ENCODE measurements at places on chromosomes 4 and X. TPM values are rescaled to one million over a fixed set of nuclear protein-coding genes. Genes with fewer than 3 reads are reported as not detected.

DNA sequence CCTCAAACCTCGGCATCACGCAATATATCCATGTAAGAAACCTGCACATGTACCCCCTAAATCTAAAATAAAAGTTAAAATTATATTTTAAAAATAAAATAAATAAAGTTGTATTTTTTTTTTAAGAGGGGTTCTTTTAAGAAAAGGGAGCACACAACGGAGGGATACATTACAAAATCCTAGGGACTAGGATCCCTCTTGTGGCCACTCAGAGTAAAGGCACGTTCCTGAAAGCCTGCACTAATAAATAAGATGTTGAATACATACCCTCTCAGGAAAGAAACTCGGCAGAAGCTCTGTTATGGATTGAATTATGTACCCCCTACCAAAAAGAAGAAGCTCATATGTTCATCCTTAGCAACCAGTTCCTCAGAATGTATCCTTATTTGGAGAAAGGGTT, 50.9 kb upstream of the PRDX4 start:
- no peak overlapping the region for H3K27ac ChIP-seq
- no peaks in the 10 kb centered on the region for H3K4me1 ChIP-seq
- no peak overlapping the region for H3K4me3 ChIP-seq
- H3K36me3 ChIP-seq: no peaks in the 10 kb centered on the region

- DNase-seq: no peak
- H3K27me3 ChIP-seq: no peaks in the 10 kb centered on the region
- peaks cover 21% of the 10 kb centered on the region for H3K4me1 ChIP-seq
- peaks cover 37% of the 10 kb centered on the region for H3K36me3 ChIP-seq
- peak overlapping the region; percentile 78 for H3K4me3 ChIP-seq
- H3K27ac ChIP-seq: peak overlapping the region; percentile 92
Measured at GRCh38 chr4:1249731-1250526, 999 bp upstream of the CTBP1 start.

DNA sequence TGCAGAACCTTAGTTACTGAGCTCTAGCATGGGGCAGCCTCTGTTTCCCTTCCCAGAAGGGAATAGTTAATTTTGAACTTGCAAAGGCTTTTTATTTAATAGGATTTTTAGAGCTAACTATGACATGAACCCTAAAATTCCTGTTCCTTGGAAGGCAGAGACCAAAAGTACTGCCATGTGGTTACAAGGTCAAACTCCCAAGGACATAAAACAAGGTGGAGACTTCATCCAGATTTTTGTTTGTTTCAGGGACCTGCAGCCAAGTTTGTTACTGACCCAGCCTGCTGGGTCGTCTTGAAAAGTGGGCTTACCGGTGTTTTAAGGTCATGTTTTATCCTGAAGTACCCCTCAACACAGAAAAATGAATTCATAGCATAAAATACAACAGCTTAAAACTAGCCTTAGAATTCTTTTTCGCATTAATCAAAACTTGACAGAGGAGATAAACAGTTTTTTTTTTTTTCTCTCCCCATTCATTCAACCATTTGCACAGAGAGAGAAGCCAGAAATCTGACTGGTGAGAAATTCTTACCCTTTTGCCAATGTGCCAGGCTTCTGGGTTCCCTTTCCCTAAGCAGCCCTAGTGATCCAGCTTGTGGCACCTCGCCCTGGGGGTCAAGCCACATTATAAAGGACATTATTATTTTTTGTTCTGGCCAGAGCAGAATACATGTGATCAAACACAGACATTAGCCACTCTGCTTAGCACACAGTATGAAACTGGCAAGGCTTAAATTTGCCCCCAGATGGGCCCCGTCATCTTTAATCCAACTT, 21.5 kb upstream of the GRPEL1 start:
- H3K27me3 ChIP-seq: peaks cover 22% of the 10 kb centered on the region
- H3K4me1 ChIP-seq: peaks cover 1% of the 10 kb centered on the region
- no peak overlapping the region for H3K27ac ChIP-seq
- no peaks in the 10 kb centered on the region for H3K36me3 ChIP-seq
- no peak overlapping the region for H3K4me3 ChIP-seq

DNA sequence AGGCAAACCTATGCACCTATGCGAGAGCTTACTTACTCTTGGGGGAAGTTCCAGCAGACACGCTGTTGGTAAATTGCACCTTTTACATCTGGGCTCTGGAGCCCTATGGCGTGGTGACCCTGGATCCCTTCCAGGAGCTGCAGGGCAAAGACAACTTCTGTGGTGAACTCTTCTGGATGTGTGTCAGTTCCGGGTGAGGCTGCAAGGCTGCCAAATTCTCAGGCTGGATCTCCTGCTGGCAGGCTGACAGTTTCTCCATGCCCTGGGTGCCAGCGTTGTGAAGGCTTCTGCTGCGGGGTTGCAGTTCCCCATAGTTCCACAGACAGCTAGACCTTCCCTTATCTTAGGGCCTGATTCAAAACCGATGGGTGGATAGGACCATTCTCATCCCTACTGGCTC, 37.9 kb downstream of the RAP2C start:
- no peak for DNase-seq
- no peak overlapping the region for H3K4me3 ChIP-seq
- no peaks in the 10 kb centered on the region for H3K36me3 ChIP-seq
- H3K27me3 ChIP-seq: no peaks in the 10 kb centered on the region

DNA sequence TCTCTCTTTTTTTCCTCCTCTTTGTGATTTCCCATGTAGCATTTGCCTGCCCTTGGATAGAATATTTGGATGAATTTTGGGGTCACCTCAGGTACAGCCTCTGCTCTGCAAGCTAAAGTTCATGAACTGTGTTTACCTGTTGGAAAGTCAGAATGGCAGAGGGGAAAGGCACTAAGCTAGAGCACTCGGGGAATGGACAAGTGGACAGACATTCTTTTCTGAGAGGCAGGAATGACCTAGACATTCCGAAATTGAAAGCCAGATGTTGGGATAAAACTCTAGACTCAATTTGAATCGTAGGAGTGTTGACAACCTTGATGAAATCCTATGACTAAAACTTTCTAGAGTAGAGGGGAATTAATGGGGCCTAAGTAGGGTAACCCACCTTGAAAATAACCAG, 56.1 kb downstream of the LUZP4 start:
- H3K27me3 ChIP-seq: no peaks in the 10 kb centered on the region
- no peak overlapping the region for H3K4me3 ChIP-seq
- no peak for DNase-seq
- H3K36me3 ChIP-seq: peaks cover 6% of the 10 kb centered on the region

- no peaks in the 10 kb centered on the region for H3K36me3 ChIP-seq
- no peak overlapping the region for H3K4me3 ChIP-seq
Measured at GRCh38 chr4:168511780-168512489, 15.1 kb downstream of the PALLD start.

Gene RAB40AL
- total RNA-seq: 1.1 TPM
